Activated naive CD4-positive, alpha-beta T cell (primary cell): ENCODE measurements at places on chromosomes 5 and 9.

GRCh38 chr9:38081356-38082108 is 12.5 kb upstream of the SHB start:
- DNase-seq: no peak

GRCh38 chr9:131618071-131618479 is 72.8 kb downstream of the PRRT1B start:
- no peak for DNase-seq

GRCh38 chr9:137740312-137740711 is 121.5 kb downstream of the EHMT1 start:
- DNase-seq: no peak

GRCh38 chr9:93427655-93428379 is 23.7 kb upstream of the FAM120A start:
- DNase-seq: no peak

GRCh38 chr5:73189871-73190376 is 16.9 kb downstream of the TMEM174 start:
- no peak for DNase-seq

DNA sequence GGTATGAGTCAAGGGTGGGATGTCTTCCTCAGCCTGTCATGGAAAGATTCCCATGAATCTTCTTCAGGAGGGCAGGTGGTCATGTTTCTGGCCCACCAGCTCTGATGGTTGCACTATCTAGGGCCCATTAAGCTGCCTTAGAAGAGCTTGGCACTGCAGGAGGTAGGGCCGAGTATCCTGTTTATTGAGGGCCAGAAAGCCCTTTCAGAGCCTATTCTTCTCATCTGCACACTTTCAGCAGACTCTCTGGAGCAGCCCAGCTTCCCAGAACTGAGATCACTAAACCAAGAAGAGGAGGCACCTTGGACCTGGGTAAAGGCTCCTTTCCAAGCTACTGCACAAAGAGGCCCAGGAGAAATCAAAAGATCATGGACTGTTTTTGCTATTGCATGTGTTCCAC is 146.5 kb downstream of the MTX3 start:
- DNase-seq: no peak

DNA sequence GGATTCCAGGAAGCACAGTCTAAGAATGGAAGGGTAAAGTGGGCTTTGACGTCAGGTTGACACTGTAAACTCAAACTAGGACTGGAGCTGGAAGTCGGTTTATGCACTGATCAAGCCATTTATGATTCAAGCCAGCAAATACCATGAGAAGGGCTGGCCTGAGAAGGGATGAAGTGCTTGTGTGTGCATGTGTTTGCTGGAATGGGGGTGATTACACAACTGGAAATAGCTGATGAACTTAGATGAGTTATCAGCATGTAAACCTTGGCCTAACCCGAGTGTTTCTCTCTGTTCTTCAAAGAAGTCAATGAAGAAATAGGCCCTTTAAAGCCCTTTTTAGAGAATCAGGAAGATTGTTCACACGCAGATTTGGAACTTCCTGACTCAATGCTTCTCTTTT is 287.6 kb downstream of the RFX3 start:
- DNase-seq: no peak

DNA sequence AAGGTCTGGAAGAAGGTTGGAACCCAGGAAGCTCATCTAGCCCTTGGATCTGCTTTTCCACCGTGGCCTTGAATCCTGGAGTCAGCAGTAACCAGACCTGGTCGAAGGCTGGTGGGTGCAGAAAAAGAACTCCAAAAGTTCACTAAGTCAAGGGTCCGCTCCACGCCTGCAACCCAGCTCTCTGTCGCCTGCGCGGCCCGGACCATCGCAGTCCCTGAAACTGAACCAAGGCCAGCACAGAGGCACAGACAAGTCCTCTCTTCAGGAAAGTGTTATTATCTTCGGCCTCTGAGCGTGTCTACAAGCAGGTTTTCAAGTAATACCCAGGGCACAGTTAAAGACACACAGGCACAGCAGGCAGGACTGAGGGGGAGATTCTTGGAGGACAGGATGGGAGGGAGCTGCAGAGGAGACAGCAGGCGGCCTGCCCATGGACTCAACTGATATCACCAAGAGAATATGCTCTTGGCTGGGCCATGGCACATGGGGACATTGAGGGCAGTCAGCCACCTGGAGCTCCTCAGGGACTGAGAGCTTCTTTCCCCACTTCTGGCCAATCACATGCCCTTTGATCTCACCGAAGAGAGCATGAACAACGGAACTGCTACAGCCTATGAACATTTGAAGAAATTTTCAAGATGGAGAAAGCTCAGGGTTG is 45.8 kb upstream of the SEMA4D start:
- DNase-seq: no peak

GRCh38 chr5:87776785-87777184 is 364.1 kb upstream of the CCNH start:
- DNase-seq: no peak

GRCh38 chr5:179759581-179760551 is 27.2 kb downstream of the MAML1 start:
- DNase-seq: no peak

DNA sequence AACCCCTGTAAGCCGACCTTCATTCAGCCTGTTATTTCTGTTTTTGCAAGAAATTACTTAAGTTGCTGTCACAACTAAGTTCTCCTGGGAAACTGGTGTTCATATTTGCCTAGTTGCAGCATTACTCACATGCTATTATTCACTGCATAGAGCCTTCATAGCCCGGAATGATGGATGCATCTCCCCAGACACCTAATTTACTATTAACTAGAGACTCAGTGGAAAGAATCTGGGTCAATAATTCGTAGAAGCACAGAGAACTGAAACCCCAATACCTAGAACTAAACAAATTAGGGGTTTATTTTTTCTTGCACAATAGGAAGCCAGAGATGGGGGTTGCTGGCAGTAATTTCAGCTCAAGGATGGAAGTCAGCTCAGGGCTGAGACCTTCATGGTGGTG is 45.7 kb upstream of the FAM170A start:
- no peak for DNase-seq

DNA sequence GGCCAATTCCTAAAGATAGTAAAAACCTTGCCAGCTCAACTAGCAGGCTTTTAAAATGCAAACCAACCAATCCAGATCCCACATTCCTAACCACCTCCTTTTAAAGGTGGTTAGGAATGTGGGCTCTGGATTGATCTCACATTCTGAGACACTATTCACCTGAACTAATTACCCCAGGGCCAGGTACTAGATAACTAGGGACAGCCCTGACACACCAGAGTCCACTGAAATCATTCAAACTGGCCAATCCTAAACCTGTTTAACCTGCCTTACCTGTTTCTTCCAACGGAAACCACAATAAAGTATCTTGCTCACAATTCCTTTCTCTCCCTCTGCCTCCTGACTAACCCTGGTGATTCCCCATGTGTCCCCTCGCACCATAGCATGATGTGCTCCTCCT is 168.3 kb upstream of the DMAC1 start:
- no peak for DNase-seq

GRCh38 chr5:151671950-151672349 is 14.8 kb downstream of the SPARC start:
- no peak for DNase-seq

DNA sequence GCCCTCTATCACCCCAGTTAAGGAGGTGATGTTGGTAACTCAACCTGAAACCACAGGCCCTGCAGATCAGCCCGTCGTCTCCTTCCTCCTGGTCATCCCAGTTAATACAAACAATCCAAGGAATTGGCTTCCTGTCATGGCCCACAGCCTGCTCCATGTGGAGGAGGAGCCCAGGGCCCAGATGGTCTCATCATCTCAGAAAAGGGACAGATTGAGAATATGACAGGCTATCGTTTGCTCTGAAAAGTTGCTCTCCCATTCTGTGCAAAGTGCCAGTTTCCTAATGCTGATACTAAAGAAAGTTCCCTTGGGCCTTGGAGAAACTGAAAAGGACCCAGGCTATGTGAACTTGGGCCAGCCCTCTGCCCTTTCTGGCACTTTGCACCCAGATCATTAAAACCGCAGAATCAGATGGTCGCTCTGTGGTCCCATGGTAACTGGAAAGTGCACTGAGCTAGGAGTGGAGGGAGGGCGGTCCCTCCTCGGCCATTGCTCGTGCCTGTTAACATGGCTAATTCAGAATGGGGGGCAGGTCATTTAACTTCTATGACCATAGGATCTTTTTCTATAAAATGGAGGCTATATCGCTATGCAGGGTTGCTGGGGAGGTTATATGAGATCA is 675 bp upstream of the SPAAR start:
- DNase-seq: no peak

GRCh38 chr5:39717176-39717897 is 292.6 kb upstream of the DAB2 start:
- no peak for DNase-seq

DNA sequence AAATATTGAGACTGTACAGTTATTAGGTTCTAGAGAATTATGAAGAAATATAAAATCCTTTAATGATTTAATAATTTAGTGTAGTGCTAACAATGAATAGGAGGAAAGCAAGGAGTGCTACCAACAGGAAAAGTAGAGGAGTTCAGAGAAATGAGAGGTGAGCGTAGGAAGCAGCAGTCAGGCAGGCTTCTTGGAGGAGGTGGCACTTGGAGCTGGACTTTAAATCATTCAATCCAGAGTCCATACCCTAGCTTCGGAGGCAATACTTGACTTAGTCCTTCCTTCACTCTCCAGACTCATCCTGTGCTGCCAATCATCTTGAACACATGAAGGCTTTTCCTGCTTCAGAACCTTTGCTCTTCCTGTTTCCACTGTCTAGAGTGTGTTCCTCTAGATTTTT is 254.3 kb downstream of the GRIA1 start:
- no peak for DNase-seq

DNA sequence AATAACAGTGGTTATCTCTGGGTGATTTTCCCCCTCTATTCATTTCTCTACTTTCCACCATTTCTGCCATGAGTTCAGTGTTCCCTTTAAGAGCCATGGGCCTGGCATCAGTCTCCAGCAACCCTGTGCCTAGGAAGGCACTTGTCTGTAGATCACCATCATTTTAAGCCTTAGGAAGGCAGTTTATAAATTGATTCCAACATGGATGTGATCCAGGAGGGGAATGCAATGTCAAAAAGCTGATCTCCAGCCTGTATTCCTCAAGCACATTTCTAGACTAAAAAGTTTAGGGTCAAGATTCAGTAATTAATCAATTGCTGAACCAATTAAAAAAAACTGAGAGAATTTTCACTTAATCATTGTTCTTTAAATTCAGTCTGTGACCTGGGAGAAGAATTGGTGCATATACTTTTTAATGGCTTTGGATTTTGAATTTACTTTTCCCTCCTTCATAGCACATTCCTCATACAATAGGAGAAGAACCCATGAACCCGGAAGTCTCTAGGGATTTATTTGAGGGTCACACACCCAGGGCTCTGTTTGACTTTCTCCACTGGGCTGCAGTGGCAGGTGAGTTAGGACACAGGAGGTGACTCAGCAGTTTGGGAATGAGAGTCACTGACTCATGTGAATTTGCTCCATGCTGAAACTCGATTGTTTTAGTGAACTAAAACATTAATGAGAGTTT is 6.1 kb upstream of the ERMP1 start:
- no peak for DNase-seq

- no peak for DNase-seq
These were observed 87.2 kb downstream of the HMCN2 start for GRCh38 chr9:130352586-130353285.

DNA sequence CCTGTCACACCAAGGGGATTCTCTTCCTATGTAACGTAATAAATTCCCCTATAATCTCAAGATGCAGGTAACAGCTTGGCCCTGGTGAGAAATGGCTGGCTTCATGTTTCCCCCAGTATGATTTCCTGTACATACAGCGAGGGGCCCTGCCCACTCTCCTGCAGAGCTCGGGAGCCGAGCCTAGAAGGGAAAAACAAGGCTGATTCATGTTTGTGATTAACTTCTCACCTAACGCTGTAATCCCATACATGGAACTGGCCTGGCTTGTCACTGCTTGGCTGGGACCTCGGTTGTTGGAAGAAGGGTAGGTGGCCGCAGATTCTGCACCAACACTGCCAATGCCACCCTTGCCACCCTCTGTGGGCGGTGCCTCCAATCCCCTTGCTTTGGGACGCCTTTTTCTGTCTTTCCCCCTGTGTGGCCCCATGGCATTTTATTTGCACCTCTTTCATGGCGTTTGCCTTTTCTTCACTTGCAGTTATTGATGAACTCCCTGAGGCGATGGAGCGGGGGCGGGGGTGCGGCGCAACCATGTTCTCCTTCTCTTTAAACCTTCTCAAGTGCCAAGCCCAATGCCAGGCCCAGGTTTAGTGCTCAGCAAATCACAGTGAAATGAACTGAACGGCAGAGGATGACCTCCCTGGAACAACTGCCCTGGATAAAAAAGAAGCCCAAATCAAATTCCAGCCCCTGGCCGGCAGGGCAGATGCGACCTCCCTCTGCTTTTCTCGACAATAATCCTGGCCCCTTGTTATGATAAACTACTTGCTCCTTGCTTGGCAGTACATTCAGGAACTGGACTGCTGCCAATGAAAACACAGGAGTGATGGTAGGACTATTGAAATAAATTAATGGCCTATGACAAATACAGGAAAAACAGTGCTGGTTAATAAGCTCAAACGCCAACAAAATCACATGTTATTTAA is 108.1 kb downstream of the TMEM174 start:
- DNase-seq: no peak

DNA sequence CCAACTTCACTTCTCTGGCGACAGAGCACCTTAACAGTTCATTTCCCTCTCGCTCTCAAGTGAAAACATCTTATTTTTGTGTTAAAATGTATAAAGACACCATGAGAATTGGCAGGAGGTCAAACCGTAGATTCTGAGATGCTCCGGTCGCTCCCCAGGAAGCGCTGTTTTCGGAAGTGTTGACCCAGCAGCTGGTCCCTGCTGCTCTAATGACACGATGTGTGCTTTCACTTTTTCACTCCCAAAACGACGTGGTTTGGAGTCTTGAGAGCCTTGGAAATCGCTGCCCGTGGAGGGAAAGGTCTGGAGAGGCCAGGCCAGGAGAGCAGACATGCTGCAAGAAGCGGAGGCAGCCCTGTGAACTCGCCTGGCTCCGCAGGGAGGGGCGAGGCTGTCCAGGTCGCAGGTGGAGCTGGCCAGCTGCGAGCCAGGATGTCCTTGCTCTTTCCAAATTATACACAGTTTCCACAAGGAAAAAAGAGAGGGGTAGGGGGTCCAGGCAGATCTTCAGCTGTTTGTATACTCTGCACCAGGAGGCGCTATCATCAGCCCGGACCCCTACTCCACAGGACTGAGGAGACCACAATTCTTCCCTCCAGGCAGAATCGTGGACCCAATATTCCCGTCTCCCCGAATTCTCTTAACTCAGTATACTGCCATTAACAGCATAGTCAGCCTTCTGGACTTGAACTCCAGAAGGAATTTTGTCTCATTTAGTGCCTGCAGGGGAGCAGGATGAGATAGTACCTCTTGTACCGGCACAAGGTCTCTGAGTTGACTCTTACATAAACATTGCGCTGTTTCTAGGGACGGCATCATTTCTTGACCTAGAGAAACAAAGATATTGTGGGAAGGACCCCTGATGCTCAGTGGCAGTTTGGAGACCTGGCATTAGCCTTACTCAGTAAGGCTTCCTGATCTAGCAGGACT is 248.6 kb upstream of the ANKRD55 start:
- no peak for DNase-seq

GRCh38 chr5:158549311-158549710 is 550.4 kb downstream of the EBF1 start:
- no peak for DNase-seq

GRCh38 chr9:76921165-76921564 is 15.3 kb upstream of the PRUNE2 start:
- DNase-seq: no peak

GRCh38 chr5:35161652-35162273 is 68.5 kb downstream of the PRLR start:
- DNase-seq: no peak
